Heart right ventricle (tissue), 16 donors: ENCODE measurements at places on chromosomes 13 and 19. TPM values are rescaled to one million over a fixed set of nuclear protein-coding genes. Genes with fewer than 3 reads are reported as not detected.

Gene COG3
- 12.3 TPM for total RNA-seq

Gene ZNF726
- total RNA-seq = 0.53 TPM

Gene FFAR3
- 0.40 TPM for total RNA-seq

Gene WDR88
- not detected for total RNA-seq

Gene ZNF492
- not detected for total RNA-seq

Gene ERICH4
- not detected for total RNA-seq

Gene LSM7
- 35.2 TPM for total RNA-seq

Gene ADAMTSL5
- 69.4 TPM for total RNA-seq

Gene PGLYRP2
- total RNA-seq = not detected

Gene ZNF442
- total RNA-seq = 4.8 TPM

Gene C19orf73
- total RNA-seq = 1.9 TPM

GRCh38 chr13:109243311-109243951, 543.0 kb downstream of the IRS2 start:
- DNase-seq = peak; percentile 40

- DNase-seq = peak; percentile 82
These were observed 11.8 kb downstream of the PDE4A start for GRCh38 chr19:10431943-10432735.

- no peak for DNase-seq
These were observed 590.4 kb downstream of the TBC1D4 start for GRCh38 chr13:74891610-74892009.

DNA sequence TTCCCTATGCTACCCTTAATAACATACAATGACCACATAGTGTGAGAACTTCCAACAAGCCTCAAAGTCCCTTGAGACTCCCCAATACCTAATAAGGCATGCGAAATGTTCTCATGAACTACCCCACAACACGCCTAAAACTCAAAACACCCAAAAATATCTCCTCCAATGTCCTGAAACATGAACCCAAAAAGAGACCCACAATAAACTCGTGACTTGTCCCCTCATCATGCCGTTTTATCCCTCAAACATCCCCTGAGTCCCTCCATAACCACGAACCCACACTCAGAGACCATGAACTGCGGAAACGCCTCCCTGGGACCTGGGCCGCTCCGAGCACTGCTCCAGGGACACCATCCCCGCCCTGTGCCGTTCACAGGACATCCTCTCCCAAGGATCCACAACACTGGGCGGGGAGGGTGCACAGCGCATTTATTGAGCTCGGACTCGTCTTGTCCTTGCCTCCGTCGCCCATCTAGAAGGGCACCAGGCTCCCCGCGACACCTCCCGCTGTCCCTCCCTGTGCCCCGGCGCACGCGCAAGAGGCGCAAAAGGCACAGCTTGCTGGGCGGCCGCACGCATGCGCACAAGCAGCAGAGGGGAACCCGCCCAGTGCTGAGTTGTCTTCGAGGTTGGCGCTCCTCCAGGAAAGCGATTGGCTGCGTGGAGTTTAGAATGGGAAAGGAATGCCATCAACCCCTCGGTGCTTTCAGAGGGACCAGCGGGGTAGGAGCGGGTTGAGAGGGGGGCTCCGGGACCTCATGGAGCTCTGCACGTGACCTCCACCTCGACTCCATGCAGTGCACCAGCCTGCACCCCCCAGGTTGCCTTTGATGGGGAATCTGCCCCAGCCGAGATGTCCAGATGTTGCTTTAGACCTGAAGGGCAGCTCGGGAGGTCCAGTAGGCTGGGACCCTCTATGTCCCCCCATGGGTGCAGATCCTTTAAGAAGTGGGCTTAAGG, 8.8 kb downstream of the FXYD3 start:
- DNase-seq = peak; percentile 95

- DNase-seq = no peak
These were observed 72.6 kb upstream of the SERP2 start for GRCh38 chr13:44300895-44301638.

- no peak for DNase-seq
These were observed 2.7 kb upstream of the RASA3 start for GRCh38 chr13:114134944-114135610.

DNA sequence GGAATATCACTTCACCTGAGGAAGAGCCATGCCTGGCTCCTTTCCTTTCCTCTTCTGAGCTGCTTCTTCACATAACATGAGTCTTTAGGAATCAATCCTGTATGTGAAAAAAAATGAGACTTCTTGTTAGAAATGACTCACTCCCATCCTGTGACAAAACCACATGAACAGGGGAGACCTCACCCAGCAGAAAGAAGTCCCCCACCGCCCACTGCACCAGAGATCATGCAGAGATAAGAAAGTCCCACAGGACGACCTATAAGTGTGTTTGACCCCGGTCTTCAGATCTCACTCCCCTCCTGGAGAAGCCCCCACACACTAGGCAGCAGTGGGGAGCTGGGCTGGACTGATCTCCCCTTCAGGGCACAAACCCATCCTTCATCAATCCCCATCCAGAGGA, 7.8 kb downstream of the ZNF600 start:
- no peak for DNase-seq

DNA sequence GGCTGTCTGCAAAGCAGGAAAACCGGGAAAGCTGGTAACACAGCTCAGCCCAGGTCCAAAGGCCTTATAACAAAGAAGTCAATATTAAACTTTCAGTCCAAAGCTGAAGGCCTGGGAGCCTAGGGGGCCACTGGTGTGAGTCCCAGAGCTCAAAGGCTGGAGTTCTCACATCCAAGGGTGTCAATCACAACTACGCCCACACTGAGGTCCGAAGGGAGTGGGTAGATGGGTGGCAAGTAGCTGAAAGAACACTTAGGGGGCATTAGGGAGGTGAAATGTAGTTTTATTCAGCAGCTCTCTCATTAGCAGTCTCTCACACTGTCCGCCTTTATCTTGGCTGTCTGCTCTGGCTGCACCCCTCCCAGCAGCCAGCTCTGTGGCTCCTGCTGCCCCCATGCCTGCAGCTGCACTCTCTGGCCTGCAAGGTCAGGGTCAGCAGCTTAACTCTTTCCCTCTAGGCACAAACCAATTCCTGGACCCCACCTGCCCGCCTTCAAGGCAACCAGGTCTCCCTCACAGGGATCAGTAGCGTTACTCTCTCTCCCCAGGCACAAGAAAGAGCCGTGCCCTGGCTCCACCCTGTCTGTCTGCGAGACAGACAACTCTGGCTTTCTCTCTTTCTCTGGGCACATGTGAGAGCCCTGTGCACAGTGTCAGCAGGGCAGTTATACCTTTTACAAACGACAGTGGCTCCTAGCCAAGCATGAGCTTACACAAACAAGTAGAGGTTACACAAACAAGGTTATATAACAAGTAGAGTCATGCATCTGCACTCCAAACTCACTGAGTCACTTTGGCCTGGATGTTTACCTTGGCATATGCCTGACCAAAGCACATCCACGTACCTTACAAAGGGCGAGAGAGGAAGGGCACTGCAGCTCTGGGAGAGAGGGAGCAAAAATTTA, 249.4 kb upstream of the PCDH20 start:
- DNase-seq = no peak

DNA sequence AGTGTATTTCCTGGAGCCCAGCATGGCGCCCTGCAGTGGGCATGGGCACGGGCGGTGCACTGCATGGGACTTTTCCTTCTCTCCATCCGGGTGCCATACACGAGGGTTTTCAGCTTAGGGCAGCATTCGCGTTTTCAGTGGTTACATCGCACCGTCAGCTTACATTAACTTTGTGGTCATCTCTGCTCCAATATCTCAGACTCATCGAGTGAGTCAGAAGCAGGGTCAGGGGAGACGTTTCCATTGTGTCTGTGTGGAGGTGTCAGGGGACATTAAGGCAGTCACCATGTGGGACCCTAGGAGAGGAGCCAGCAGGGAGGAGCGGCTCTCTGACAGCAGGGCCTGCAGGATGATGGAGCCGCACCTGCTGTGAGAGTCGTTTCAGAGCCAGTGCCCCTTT, 541.0 kb downstream of the FGF9 start:
- no peak for DNase-seq

DNA sequence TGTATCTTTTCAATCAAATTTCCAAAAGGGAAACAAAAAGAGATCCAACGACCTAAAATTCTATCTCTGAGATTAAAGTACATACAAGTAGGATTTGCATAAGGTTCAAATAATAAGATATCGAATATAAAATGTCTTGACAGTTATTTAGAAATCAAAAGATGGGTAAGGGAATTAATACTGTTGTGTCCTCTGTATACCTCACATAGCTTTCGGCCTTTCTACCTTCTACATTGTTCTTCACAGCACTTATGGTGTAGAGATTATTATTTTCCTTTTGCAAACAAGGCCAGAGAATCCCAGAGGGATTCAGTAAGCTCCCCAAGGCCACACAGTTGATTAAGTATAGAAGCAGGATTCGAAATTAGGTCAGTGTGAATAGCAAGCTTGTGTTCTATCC, 403.6 kb downstream of the SPRY2 start:
- no peak for DNase-seq
